ENCODE measurements at places on chromosomes 5 and 9. TPM values are rescaled to one million over a fixed set of nuclear protein-coding genes. Genes with fewer than 3 reads are reported as not detected.
A peak's percentile ranks its signal among the peaks of the same experiment; 100 is the strongest.

- no peak overlapping the region for H3K27ac ChIP-seq
- no peak overlapping the region for H3K4me3 ChIP-seq
- H3K27me3 ChIP-seq = no peaks in the 10 kb centered on the region
- H3K4me1 ChIP-seq = no peaks in the 10 kb centered on the region
- no peak for DNase-seq
These were observed 214.6 kb upstream of the POU5F2 start for GRCh38 chr5:93956006-93956405.

GRCh38 chr5:159588941-159589340 is 258.7 kb upstream of the IL12B start:
- DNase-seq = no peak
- no peaks in the 10 kb centered on the region for H3K4me1 ChIP-seq
- no peaks in the 10 kb centered on the region for H3K36me3 ChIP-seq
- H3K4me3 ChIP-seq = no peak overlapping the region
- H3K27me3 ChIP-seq = no peaks in the 10 kb centered on the region
- no peak overlapping the region for H3K27ac ChIP-seq

- no peaks in the 10 kb centered on the region for H3K27me3 ChIP-seq
- H3K4me3 ChIP-seq = no peak overlapping the region
- H3K27ac ChIP-seq = no peak overlapping the region
- H3K36me3 ChIP-seq = peaks cover 2% of the 10 kb centered on the region
- H3K4me1 ChIP-seq = peaks cover 16% of the 10 kb centered on the region
These were observed 43.2 kb upstream of the ANKH start for GRCh38 chr5:14914623-14915260.

DNA sequence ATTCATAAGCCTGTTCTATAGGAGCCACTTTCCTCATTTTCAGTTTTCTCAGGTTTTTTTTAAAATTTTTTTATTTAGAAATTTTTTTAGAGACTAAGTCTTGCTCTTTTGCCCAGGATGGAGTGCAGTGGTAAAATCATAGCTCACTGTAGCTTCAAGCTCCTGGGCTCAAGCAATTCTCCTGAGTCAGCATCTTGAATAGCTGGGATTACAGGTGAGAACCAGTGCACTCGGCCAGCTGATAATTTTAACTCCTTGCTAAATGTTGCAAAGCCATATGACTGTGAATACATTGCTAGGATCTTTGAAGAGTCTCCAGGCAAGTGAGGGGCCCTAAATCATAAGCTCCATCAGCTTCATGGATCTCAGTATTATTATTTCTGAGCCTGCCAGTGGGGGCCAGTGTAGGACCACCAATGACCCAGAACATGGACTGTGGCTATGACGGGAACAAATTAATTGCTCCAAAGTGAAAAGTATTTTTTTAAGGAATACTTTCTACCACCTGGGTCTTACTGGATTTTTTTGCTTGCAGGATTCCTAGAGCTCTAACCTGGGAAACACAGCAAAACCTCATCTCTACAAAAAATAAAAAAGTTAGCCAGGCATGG is 5.7 kb upstream of the GAPVD1 start:
- peak; percentile 31 for DNase-seq
- H3K27me3 ChIP-seq = peaks cover 2% of the 10 kb centered on the region
- H3K27ac ChIP-seq = no peak overlapping the region
- H3K36me3 ChIP-seq = no peaks in the 10 kb centered on the region
- peaks cover 7% of the 10 kb centered on the region for H3K4me1 ChIP-seq

GRCh38 chr9:121545875-121546423 is 46.3 kb upstream of the GGTA1 start:
- H3K4me1 ChIP-seq = peaks cover under 1% of the 10 kb centered on the region
- DNase-seq = peak; percentile 79
- H3K27ac ChIP-seq = no peak overlapping the region
- no peak overlapping the region for H3K4me3 ChIP-seq

The SPATA6L gene
- 0.48 TPM for total RNA-seq
